Colonic mucosa (tissue), 4 donors: ENCODE measurements at places on chromosomes 4 and X. TPM values are rescaled to one million over a fixed set of nuclear protein-coding genes. Genes with fewer than 3 reads are reported as not detected.

GRCh38 chr4:33714971-33715370 lies 2529.3 kb downstream of the ARAP2 start:
- DNase-seq = no peak

DNA sequence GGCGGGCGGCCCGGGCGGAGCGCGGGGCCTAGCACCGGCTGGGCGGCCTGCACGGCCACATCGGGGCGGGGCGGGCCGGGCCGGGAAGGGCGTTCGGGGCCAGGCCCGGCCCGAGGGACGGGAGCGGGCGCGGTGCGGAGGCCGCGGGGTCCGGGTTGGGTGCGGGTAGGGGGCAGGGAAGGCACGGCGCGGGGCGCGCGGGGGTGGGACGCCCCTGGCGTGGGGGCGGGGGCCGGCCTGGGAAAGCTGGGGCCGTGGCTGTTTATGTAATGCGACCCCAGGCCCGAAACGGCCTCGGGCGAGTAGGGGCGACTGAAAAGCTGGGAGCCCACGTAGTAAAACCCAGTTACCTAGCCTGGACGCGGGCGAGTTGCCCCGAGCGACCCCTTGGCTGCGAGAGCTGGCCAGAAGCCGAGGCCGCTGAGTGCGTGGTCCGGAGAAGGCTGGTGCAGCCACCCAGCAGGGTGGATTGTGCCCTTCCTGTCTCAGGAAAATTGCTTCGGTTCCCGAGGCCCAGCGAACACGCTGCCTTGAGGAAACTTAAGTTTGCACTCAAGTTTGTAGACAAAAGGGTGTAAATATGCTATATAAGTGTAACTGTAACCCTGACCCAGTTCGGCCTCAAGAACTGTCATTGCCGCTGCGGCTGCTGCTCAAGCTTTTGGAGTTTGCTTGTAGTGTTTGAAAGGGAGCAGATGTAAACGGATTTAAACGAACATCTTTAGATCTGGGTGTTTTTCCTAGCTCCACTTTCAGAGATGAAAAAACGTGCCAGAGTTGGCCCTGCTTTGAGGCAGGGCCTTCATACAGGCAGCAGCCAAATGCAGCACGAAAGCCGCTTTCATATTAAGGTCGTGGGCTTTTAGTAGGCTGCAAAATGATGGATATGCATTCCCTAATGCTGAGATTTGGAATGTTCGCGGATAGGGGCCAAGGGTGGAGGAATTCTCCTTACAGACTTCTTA lies 674 bp downstream of the SEC24B start:
- DNase-seq = peak; percentile 44

DNA sequence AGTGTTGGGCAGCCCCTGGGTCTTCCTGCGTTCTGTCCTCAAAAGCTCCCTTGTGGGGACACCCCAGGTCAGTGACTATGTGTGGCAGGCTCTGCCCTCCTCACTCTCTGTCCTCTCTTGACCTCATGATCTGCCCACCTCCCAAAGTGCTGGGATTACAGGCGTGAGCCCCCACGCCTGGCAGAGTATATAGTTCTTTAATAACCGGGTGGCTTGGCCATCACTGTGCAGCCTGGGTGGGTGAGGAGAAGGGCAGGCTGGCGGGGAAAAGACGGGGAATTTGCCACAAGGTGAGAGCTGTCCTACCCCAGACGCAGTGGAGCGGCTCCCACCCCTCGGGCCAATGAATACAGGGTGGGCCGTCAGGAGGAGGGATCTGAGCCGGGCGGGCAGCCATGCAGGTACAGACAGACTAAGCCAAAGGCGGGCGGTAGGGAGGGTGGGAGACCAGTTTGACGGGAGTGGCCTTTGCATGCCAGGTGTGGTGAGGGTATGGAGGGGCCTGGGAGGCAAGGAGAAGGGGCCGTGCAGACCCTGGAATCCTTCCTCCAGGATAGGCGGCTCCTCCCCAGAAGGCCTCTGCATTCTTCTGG lies 2.5 kb downstream of the SH3BP2 start:
- DNase-seq = peak; percentile 31

DNA sequence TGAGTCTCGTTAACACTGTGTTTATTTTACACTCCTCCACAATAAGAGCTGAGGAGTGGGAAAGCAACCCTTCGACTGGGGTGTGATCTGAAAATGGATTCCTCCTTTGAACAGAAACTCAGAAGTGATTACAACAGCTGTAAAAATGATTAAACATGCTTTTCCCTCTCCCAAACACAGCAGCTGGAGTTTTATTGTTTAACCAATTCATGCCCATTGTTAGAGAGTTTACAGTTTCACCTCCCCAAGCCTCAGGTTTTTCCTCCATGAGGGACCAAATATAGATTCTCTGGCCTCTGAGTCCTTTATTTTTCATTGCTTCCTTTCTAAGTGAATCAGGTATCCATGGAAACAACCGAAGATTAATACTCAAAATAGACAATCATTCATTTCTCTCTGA lies 263.0 kb upstream of the TAPT1 start:
- no peak for DNase-seq

DNA sequence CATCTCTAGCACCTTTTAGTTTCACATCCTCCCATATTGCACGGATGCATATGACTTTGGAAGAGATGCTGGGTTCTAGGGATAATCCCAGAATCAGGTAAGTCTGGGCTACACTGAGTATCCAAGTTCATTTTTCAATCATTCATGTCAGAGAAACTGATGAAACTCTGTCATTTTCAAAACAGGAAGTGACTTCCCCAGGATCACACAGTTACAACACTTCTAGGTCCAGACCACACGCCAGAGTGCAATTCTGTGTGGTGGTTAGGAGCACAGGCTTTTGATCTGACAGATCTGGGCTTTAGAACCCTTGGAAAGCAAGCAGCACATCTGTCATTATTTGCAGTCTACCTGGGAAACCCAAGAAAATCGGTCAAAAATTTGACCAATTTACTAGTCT lies 52.1 kb upstream of the CDKN2AIP start:
- no peak for DNase-seq

DNA sequence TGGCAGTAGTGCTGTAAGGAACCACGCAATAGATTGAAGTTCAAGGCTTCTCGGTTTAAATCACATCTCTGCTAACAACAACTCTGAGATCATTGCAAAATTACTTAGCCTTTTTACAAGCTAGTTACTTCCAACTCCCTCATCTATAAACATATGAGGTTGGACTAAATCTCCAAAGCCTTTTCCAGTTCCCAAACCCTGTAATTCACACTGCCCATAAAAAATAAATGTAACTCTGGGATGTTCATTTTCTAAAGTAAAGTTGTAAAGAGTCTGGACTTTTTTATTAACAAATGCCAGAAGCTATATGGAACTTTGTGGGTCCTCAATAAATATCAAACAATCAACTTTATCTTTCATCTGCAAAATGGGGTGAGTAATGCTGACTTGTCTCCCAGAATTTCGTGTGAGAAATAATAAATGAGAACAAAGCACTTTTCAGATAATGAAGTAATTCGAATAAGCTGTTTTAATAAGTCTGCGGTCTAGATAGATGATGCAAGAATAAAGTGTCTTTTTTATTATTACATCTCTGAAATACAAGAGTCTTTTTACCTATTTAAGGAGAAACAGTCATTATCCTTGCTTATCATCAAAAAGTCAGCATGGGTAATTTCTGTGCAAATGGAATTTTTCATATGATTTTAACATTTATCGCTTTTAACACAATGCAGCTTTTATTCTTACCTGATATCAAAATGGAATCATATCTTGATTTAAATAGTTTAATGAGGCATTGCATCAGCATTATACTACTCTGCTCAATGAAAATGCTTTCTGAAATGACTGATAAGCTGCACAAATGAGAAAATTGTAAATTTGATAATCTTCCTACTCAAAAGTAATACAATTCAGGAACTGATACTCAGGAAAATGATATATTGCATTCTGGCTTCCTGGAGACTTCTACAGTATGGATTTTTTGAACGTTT lies 252.6 kb downstream of the BANK1 start:
- no peak for DNase-seq

DNA sequence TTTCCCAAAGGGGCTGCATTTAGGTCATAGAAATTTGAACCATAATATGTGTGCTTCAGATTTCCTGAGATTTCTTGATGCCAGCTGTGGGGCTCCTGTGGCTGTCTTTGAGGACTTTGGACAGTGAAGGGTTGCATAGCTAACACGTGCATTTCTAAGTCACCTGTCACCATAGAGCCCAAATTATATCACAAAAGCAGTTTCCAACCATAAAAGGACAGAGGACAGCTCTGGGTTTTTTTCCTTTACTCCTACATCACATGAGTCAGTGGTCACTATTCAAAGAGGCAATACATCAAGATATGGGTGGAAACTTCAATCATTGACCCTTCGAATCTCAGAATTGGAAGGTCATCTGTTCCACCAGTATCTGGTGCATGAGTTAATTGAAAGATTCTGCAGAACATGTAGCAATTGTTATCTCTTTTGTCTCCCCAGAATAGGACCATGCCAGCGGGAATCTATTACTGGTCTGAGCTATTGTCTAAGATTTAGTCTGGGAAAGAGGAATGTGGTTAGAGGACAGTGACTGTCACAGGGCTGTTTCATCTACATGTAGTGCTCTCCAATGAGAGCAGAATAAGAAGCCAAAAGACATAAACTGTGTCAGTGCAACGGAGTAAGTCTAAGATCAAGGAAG lies 133.5 kb downstream of the AASDH start:
- no peak for DNase-seq

Gene HEPH
- 236 TPM for total RNA-seq

Gene SPANXD
- total RNA-seq = not detected

DNA sequence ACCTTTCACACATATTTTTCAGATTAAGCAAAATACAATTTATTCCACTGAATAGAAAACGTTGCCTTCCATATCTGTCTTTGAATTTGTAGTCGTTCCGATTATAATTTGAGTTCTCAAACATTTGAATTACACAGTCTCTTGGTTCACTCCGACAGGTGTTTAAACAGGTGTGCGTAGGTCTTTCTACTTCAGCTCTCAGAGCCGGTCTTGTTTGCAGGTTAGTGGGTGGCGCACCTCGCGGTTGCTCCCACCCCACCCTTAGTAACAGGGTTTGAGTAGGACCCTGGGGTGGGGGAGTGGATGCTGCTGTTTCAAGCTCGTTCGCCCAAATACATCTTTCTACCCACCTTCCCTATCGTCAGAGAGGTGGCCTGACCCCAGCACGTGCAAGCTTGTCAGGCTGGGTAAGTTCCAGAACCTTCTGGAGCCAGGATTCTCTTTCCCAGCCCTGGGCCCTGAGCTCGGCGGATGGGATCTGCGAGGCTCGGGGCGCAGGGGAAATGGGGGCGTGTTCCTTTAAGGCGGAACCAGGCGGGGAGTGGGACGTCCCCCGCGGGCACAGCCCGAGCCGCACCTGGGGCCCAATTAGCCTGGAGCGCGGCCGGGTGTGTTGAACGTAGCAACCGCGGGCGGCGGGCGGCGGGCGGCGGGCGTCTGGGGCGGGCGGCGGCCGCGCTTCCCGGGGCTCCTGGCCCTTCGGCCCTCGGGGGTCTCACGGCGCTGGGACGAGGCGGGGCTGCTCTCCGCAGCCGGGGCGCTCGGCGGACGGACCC lies at the start of gene FAM149A:
Gene FAM149A, plus strand, starts transcription at position 591 of the 776 bp plus-strand sequence.
- peak; percentile 84 for DNase-seq

DNA sequence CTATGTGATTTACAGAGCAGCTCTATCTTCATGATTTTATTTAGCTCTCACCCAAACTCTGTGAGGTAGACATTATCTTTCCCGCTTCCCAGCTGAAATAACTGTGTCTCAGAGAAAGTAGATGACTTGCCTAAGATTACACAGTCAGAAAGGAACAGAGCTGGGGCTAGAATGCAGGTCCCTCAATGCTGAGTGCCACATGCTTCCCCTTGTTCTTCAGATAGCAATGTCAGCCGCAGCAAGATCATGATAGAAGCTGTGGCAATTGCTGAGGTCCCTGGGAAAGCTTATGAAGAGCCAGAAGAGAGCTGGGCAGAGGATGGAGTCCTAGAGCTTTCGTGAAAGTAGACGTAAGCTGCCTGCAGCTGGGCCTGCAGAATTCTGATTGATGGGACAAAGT lies 11.1 kb upstream of the GABRE start:
- DNase-seq = no peak

DNA sequence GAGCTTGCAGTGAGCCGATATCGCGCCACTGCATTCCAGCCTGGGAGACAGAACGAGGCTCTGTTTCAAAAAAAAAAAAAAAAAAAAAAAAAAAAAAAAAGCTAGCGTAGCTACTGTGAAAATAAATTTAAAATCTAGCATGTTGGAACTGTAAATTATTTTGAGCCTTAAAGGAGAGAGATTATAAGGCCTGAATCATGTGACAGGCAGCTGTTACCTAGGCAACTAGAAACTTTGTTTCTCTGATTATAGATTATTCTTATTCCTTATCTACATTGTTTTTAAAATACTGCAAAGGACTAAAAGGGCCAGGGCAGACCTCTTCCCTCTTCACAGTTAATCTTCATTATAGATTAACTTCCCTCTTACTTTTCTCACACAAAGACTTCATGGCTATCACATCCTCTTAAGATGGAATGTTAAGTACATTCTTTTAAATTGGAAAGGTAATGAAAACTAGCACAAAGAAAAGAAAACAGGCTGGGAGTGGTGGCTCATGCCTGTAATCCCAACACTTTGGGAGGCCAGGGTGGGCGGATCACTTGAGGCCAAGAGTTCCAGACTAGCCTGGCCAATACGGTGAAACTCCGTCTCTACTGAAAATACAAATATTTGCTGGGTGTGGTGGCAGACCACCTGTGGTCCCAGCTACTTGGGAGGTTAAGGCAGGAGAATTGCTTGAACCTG lies 21.1 kb upstream of the PDS5A start:
- DNase-seq = no peak

DNA sequence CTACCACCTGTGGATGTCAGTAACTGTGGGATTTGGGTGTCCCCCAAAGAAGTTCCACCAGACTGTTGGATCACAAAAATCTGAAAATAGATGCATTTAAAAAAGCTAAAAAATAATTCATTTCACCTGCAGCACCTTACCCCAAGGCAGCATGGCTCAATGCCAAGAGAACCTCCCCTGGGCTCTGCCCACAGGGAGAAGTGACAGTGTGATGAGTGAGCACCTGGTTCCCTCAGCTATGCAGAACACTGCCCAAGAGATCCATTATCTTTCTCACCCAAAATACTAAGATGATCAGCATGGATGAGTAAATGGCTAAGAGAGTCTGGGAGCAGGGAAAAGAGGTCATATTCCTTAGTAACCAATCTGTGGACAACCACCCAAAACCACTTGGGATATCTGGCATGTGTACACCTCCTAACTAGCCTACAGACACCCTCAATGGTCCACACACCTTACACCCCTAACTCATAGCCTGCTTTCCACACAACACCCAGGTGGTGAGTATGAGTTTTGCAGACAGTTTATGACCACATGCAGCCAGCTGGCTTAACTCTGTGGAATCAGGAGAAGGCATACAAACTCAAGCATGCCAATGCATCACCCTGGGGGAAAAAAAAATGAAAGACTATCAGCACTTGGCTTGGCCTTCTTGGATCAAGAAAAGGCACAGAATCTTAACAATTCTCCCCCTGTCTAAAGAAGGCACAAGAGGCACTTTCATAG lies 416.5 kb upstream of the SMIM31 start:
- DNase-seq = no peak

- DNase-seq = no peak
Measured at GRCh38 chr4:188145601-188146000, 6.4 kb downstream of the TRIML1 start.

DNA sequence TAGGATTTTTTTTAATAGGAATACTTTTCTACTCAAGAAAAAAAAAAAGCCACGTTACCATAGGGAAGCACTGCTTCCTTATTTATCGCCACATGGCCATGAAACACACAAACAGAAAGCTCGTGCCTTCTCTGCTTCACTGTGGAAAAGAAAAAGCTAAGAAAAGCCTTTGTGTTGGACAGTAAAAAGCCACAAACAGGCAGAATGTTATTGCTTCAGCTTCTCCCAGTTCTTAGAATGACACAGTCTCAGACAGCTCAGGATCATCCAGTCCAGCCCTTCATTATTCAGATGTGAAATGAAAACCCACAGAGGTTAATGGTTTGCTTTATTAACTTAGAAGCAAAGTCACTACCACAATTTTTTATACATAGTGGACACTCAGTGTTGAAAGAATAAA lies 181.6 kb upstream of the NOCT start:
- no peak for DNase-seq
